ENCODE measurements at places on chromosomes 16 and 17.
A peak's percentile ranks its signal among the peaks of the same experiment; 100 is the strongest.

GRCh38 chr16:17446661-17447060 lies 24.1 kb downstream of the XYLT1 start:
- DNase-seq = no peak

DNA sequence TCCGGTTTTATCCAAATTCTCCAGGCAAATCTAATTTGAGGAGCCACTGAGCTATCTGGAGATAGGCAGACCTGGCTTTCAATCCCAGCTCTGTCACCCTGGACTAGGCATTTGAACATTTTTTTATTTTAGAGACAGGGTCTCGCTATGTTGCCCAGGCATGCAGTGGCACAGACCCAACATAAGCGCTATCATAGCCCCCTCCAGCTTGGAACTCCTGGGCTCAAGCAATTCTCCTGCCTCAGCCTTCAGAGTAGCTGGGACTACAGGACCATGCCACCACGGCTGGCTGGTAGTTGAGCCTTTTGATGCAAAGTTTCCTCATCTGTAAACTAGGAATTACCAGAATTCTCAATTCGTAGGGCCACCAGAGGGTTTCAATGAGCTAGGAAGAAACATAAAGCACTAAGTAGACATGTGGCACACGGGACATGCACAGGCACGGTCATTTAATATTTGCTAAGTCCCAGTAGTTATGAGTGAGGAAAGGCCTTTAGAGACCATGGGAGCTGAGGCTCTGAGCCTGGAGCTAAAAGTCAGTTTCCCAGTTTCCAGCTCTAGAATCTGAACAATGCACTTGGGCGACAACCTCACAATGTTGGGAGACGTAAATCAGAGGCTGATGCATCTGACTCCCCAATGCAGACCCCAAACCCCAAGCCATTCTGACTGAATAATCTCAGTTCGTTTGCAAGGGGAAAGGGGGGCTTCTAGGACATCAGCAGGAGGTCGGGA lies 1.1 kb downstream of the ELOB start:
- no peak for DNase-seq

GRCh38 chr17:60371818-60372510 lies 20.0 kb downstream of the USP32 start:
- DNase-seq = no peak

GRCh38 chr16:64408699-64409098 lies 713.2 kb downstream of the CDH11 start:
- no peak for DNase-seq

DNA sequence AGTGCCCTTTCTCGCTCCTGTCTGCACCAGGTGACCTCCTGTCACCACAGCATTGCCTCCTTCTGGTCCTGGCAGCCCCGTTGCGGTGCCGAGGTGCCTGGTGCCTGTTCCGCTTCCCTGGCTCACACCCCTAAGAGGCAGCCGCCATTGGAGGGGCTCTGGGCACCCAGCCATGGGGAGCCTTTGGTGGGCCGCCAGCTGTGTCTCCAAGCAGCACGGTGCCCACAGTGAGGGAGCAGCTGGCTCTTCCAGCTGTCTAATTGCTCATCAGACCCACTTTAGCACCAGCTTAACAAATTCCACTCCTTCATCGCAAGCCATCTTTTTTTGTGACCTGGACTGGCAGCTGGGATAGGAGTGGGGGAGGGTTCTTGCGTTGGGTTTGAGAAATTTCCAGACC lies 276.1 kb downstream of the SNX29 start:
- no peak for DNase-seq

DNA sequence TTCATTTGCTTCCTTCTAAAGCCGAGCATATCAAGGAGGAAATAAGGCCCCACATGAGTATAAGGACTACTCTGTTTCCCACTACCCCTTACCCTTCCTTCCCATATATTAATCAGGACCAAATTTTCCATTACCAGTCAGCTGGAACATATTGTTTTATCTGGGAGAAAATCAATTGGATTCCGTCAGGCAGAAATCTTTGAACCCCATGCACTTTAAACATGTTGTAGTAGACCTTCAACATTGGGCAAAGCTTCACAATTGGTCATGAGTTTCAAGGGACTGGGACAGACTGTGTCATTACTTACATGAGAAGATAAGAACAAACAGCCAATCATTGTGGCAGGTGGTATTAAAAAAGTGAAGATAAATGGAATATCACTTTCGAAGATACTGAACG lies 70.3 kb downstream of the ABCA8 start:
- DNase-seq = no peak

DNA sequence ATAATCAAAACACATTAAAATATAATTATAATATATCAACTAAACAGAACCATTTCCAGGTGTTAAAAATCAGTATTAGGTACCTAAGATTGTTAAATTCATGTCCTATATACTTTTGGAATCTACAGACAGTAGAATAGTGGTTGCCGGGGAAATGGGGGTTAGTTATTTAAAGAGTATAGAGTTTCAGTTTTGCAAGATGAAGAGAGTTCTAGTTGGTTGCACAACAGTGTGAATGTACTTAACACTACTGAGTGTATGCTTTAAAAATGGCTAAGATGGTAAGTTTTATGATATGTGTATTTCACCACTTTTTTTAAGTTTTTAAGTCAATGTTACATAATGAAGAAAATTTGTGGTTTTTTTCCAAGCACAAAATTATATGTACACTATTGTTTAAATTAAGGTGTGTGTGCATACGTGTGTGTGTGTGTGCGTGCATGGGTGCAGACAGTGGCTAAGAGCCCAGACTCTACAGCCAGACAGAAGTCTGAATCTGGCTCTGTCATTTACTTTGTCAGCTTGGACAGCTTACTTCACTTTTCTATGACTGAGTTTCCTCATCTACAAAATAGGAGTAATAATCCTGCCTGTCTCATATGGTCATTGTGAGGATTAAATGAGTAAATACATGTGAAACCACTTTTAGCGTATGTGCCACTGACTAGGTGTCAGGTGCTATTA lies 25.3 kb upstream of the PHAF1 start:
- DNase-seq = no peak

DNA sequence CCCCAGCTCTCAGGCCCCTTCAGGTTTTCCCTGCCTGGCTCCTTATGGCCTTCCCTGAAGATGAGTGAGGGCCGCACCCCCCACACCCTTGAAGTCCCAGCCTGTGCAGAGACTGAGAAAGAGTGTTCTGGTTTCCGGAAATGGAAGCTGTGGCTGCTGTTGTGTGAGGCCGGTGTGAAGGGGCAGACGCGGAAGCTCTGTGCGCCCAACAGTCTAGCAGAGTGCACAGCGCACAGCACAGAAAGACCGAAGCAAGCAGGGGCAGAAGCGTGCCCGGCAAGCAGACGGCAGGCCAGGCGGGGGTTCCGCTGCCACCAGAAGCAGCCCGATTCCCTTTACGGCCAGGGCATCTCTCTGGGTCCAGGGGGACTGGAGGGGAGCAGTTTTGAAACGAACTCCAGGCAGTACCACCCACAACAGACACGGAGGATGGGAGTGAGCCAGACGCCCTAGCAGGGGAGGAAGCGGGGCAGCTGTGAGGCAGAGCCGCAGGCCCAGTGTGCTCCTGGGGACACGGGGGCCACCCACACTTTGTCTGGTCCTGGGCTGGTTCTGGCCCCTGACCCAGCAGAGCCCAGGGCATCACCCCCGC lies 16.7 kb downstream of the TPSG1 start:
- DNase-seq = no peak

- DNase-seq = peak; percentile 10
These were observed 7.2 kb downstream of the GRIN2C start for GRCh38 chr17:74852237-74853047.

DNA sequence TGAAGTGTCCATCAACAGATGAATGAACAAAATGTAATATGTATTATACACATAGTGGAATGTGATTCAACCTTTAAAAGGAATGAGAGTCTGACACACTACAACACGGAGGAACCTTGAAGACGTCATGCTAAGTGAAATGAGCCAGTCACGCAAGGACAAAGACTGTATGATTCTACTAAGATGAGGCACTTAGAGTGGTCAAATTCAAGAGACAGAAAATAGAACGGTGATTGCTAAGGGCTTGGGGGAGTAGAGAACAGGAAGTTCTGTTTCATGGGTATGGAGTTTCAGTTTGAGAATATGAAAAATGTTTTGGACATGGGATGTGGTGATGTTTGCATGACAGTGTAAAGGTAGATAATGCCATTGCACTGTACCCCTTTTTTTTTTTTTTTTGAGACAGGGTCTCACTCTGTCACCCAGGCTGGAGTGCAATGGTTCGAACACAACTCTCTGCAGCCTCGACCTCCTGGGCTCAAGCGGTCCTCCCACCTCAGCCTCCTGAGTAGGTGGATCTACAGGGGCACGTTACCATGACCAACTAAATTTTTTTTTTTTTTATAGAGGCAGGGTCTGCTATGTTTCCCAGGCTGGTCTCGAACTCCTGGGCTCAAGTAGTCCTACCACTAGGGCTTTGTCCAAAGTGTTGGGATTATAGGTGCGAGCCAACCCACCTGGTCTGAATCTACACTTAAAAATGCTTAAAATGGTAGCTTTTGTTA lies 2.9 kb upstream of the CCDC102A start:
- DNase-seq = no peak

DNA sequence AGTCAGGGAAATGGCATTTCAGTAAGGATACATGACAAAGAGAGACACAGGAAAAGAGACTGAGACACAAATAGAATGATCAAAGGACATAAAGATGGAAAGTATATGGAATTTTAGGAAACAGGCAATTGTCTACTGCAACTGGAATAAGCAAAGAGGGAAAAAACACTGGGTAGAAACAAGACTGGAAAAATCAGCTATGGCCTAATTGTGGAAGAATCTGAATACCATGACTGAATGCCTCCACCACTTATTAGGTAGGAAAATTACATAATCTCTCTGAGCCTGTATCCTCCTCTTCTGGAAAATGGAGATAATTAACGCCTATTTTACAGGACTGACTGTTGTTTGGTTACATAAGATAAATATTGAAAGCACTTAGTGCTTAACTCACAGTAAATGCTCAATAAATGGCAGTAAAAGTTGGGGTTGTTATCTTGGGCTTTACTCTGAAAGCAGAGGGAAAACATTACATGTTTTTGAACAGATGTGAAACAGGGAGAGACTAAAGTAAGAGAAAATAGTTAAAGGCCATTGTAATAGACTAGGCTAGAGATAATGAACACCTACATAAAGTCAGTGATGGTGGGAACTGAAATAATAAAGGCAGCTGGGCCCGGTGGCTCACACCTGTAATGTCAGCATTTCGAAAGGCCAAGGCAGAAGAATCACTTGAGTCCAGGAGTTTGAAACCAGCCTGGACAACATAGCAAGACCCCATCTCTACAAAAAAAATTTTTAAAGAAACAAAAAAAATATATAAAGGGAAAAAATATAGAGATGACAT lies 63.5 kb upstream of the C17orf78 start:
- DNase-seq = no peak

GRCh38 chr17:1865252-1866037 lies 35.6 kb downstream of the RPA1 start:
- DNase-seq = peak; percentile 22

GRCh38 chr16:87465306-87465705 lies 27.5 kb downstream of the ZCCHC14 start:
- DNase-seq = no peak

- DNase-seq = no peak
These were observed 8.9 kb downstream of the MYO15B start for GRCh38 chr17:75596320-75597087.

GRCh38 chr16:19365486-19365885 lies 52.2 kb upstream of the TMC5 start:
- DNase-seq = no peak

DNA sequence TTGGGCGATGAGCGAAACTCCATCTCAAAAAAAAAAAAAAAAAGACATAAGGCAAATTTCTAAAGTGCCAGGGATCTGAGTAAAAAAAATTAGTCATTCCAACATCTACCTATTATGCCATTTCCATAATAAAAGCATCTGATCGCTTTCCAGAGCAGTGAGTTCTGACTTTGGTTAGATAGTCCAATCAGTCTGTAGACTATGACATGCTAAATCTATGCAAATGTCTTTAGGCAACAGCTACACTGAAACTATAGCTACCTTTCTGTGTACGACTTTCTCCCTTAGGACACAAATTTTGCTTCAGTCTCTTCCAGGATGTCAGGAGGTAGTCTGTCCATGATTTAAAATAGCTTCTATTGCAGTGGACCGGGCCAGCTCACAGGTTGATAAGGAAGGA lies 58.9 kb upstream of the ARHGAP44 start:
- DNase-seq = no peak

GRCh38 chr16:87954826-87955225 lies 3.6 kb downstream of the BANP start:
- no peak for DNase-seq

DNA sequence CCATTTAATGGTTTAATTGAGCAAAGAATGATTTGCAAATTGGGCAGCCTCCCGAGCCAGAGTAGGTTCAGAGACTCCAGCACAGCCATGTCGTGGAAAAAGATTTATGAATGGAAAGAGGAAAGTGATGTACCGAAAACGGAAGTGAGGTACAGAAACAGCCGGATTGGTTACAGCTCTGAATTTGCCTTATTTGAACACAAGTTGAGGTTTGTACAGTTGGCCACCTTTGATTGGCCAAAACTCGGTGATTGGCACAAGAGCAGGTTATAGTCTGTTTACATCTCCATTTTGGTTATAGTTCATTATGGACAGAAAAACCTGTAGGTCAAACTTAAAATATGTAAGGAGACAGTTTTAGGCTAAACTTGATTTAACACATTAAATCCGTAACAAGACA lies 44.5 kb downstream of the TENT4B start:
- no peak for DNase-seq

GRCh38 chr16:27724482-27725235 lies 174.7 kb downstream of the KATNIP start:
- DNase-seq = no peak

DNA sequence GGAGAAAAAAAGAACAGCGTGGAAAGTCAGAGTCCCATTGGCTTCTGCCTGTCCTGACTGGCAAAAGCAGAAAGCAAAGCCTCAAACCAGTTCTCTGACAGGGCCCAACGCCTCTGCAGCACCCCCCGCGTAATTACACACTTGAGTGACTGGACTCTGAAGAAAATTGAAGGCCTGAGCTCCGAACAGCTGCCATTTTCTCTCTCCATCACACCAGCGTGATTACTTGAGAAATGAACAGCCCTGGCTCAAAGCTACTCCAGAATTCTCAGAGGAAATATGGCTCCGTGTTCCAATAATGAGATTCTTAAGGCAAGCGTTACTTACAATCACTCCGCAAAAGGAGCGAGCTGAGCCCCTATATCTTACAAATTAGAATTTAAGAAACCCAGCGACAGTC lies 142.7 kb upstream of the C17orf78 start:
- no peak for DNase-seq
